ENCODE measurements at places on chromosomes 4 and X.

- DNase-seq = no peak
Observed at GRCh38 chr4:48187813-48188212, 53.8 kb upstream of the TXK start.

DNA sequence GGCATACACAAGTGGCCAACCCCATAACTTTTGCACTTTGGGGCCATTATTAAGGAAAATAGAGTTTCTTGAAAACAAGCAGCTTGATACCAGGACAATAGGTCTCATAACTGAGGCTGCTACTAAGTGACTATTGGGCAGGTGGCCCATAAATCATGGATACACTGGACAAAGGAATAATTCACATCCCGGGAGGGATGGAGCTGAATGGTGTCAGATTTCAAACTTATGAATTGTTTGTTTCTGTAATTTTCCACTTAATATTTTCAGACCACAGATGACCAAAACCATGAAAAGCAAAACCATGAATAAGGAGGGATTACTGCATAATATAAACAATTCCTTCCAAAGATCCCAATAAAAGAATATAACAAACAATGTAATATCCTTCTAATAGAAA lies 114.4 kb downstream of the WDFY3 start:
- no peak for DNase-seq

DNA sequence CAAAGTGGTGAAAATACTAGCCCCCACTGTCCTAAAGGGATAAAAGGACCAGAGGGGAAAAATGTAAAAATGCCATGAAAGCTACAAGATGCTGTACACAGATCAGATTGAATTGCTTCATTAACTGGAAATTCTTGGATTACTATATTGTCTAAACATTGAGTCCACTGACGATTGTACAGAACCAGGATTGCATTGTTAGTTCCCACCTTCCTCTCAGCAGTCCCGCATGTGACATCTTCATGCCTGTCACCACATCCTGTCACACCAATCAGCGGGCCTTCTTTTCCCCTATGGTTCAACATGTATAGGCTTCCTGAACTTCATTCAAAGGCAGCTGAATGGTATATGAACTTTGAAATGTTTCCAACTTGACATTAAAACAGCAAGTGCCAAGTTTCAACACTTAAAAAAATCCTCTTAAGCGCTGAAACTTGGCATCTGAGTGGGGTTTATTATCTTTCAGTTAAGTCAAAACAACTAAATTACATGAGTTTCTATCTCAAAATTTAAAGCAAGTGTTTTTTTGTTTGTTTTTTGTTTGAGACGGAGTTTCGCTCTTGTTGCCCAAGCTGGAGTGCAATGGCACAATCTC lies 24.6 kb downstream of the ZRSR2 start:
- DNase-seq = no peak

DNA sequence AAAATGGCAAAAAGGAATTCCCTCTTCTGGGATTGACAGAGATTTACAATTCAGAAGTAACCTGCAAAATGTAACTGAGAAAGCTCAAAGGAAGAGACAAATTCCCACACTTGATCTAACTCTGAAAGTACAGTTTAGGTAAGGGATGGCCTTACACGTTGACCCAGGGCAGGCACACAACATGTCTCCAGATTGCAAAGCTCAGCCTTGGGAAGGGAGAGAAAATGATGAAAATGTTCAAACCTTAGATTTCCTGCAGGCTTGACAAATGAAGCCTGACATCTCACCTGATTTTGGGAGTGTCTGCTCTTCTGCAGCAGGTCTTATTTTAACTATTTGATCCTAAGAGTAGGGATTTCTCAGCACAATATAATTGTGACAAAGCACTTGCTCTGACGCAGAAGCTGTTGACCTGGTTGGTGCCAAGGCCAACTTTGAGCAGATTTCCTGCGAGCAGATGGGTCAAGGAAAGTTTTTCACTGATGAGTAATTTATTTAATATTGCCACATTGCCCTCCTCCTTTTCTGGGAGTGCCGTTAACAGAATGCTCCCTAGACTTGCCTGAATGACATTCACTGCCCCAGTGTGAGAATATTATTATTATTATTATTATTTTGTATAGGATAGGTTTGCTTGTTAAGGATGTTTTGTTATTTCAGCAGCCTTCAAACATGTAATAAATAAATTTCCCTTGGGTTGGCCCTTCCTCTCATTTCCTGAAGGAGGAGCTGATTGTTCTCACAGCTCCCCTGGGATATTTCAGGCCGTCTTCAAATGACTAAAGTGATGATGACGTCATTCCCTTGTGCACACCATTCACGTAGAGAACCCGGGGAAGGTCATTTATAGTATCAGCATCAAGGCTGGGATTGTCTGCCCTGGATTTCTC lies 157.1 kb downstream of the VEGFC start:
- DNase-seq = no peak

DNA sequence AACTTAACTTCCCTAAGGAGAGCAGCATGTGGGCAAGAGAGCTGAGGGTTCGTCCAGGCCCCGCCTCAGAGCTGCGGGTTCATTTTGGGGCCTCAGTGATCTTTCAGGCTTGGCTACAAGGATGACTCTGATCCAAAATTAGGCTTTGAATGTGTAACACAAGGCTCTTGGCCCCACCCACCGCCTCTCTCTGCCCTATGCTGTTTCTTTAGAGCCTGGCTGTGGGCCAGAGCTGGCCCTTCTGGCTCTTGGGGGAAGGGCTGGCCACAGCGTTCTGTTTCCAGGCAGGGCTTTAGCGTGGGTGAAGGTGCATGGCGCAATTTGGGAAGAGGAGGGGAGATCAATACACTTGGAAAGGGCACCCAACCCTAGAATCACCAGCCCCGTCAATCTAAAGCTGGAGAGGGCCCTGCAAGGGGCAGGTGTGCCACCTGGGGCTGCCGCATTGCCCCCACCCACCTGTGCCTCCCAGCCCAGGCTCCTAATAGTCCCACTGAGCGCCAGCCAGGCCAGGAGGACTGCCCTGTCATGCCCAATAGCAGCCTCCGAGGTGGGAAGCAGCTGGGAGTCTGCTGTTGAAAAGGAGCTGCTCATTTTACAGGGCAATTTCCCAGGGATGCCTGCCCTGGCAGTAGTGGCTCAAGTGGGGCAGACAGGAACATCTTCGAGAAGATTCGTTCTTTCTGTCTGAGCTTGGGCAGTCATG lies 84.5 kb upstream of the MAML3 start:
- DNase-seq = no peak

GRCh38 chr4:186717556-186717955 lies 6.1 kb downstream of the FAT1 start:
- DNase-seq = no peak

GRCh38 chrX:130057209-130057608 lies 53.1 kb downstream of the ELF4 start:
- no peak for DNase-seq

- DNase-seq = no peak
Observed at GRCh38 chr4:28913466-28913865, 1806.7 kb upstream of the PCDH7 start.

Measured in GM12892 (cell line).